ENCODE measurements at places on chromosomes 2 and 18. TPM values are rescaled to one million over a fixed set of nuclear protein-coding genes. Genes with fewer than 3 reads are reported as not detected.

- DNase-seq = no peak
Measured at GRCh38 chr18:31291688-31292087, 26.3 kb upstream of the DSG1 start.

- DNase-seq = no peak
Measured at GRCh38 chr2:45988879-45989278, 308.3 kb upstream of the EPAS1 start.

GRCh38 chr18:9539283-9539682 lies 64.0 kb downstream of the RALBP1 start:
- DNase-seq = no peak

DNA sequence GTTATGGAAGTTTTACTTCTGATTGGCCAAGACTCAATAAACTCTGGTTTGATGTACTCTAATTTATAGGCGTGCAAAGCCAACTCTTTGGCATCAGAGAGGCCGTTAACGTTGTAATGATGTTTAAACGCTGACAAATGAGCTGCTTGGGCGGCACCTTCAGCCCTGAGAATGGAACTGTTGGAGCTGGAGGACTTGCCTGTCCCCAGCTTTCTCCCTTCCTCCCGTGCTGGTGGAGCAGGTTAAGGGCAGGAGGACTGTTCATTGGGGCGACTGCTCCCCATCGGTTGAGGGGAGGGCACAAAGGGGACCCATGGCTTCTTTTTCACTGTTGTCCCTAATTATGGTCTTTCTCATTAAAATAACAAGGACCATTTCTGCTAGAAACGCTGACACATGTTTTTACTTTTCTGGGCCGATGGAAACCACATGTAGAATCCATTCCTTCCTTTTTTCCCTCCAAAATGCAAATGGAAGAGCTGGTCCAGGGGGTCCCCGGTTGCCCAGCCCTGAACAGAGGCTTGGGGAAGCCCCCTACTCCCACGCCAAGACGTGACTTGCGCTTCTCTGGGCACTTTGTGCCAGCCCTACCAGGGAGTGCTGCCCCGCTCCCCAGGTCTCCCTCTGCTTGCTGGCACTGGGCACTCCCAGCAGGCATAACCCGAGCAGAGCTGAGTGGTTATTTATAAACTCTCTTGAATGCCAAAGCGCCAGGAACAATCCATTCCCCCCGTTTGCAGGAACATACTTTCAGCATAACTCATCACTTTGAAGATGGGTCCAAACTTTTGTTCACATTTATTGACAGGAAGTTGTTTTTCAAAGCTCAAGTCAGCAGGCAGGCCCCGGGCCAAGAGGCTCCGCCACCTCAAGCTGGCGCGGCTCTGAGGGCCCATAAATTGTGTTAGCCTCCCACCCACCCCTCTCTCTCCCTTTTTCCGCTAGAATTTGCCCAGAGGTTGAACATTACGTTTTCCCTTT lies 170.1 kb downstream of the ASB1 start:
- DNase-seq = peak; percentile 44

DNA sequence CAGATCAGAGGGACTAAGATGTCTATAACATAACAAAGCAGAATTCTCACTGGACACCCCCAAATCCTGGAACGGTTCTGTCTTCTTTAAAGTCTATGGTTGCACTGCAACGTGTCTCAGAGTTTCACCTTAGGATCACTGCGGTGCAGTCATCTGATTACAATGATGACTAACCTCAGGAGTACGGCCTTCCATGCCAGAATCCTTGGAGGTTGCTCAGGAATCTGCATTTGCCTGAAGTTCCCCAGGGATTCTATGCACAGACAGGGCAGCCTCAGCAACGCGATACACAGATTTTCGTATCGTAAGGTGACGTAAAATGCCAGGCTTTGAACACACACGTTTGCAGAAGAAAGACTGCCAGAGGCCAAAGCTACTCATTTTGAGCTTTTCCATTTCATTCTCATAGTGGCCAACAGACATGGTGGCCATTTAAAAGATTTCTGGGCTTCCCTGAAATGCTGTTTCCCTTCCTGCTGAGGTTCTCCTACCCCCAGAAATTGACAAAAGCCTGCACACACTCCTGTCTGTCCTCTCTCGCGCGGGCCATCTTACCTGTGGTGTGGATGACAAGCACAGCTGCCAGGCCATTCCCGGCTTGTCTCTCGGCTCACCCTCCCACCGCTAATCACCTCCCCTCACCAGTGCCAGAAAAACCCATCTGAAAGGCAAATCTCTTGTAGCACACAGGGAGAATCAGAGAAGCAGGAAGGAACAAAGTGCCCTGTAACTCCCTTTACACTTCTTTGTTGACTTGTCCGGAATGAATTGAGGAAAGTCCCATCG lies 148.8 kb downstream of the ACKR3 start:
- no peak for DNase-seq

DNA sequence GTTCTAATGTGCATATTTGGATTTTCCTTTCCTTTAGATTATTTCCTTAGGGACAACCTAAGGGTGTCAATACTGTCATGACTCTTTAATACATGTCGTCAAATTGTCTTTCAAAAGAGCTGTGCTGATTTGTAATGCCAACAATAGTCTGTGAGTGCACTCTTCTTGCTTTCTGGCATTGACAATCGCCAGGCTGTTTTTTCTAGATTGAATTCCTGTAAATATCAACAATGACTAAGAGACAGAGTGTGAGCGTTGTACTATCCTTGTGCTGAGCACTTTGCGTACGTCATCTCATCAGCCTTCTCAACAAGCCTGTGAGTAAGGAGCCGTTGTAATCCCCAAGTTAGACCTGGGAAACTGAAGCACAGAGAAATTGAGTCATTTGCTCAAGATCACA lies 96.0 kb downstream of the ACOXL start:
- no peak for DNase-seq

DNA sequence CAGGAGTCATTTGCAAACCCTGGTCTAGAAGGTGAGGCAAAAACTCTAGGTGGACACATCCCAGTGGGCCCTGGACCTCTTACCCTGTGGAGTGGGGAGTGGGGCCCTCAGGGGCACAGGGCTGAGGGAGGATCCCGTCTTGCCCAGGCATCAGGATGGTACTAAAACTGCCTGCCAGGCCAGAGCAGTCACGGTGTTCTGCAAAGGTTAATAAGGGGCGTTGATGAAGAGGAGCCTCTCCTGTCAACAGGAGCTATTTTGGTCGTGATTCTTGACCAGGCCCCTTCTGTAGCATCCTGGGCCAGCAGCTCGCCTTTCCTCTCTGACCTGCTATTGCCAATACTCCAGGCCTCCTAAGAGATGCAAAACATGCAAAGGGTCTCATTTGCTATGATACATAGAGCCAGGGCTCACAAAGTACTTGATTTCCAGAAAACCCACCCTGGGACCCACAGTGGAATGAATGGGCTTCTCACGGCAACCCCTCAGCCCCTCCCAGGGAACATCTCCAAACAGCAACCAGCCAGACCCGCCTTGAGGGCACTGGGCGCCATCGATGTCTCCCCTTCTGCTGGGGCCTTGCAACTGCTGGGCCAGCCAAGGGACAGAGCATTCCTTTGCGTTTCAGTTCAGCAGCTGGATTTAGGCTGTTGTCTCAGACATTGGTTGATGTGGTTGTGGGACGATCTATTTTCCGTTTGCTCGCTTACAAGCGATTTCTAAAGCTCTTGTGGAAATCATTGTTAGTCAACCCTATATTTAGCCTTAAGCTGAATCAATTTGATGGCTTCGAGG lies 111.1 kb downstream of the PDCL3 start:
- DNase-seq = peak; percentile 50

DNA sequence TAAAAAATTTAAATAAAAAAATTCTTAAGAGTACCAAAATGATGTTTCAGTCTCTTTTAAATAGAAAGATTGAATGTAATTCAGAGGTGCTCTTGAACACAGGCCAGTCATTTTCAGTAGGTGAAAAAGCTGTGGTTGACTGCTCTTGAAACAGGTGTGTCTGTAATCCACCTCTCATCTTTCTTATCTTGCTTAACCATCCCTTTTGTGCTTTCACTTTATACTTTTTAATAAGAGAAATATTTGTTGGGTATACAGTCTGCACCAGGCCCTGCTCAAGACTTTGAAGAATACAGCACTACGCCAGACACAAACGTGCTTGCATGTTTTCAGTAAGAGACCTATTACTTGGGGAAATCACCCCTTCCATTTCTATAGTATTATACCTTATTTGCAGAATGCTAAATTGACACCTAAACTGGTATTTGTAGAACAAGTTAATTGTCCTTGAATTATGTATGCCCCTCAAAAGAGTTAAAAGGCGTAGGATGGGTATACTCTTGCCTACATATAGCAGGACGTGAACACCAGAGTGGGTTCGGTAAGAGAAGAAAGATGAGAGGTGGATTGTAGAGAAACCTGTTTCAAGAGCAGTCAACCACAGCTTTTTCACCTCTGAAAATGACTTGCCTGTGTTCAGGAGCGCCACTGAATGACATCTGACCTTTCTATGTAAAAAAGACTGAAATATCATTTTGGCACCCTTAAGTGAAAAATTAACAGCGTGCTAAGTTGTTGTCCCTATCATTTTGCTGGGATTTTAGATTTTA lies 4.0 kb upstream of the RTN4 start:
- DNase-seq = no peak

UGT1A5 gene
- total RNA-seq = not detected

MPP4 gene
- total RNA-seq = not detected

FNDC4 gene
- 11.4 TPM for total RNA-seq

Data from right cardiac atrium (tissue), 5 donors.